ENCODE measurements at places on chromosomes 7 and 10. TPM values are rescaled to one million over a fixed set of nuclear protein-coding genes. Genes with fewer than 3 reads are reported as not detected.

The HGF gene
- 1.8 TPM for total RNA-seq

The SYNPO2L gene
- not detected for total RNA-seq

The TEX36 gene
- total RNA-seq = not detected

The TMEM176A gene
- not detected for total RNA-seq

The ASAH2B gene
- total RNA-seq = 1.1 TPM

The AGR3 gene
- not detected for total RNA-seq

The SYT15B gene
- not detected for total RNA-seq

The MPP7 gene
- 0.30 TPM for total RNA-seq

The IKZF5 gene
- total RNA-seq = 1.9 TPM

The LRWD1 gene
- 33.8 TPM for total RNA-seq

The RPP30 gene
- total RNA-seq = 47.7 TPM

The OPN4 gene
- not detected for total RNA-seq

The RASA4B gene
- 0.65 TPM for total RNA-seq

The PPP1R9A gene
- total RNA-seq = 4.0 TPM

The SPDYE16 gene
- total RNA-seq = not detected

The TUBB8 gene
- not detected for total RNA-seq

All from epithelial cell of umbilical artery (primary cell).